SHP77 treated with DMSO at 0.1 percent for 48 hours (cell line): ENCODE measurements at places on chromosomes 2 and 18.
A peak's percentile ranks its signal among the peaks of the same experiment; 100 is the strongest.

DNA sequence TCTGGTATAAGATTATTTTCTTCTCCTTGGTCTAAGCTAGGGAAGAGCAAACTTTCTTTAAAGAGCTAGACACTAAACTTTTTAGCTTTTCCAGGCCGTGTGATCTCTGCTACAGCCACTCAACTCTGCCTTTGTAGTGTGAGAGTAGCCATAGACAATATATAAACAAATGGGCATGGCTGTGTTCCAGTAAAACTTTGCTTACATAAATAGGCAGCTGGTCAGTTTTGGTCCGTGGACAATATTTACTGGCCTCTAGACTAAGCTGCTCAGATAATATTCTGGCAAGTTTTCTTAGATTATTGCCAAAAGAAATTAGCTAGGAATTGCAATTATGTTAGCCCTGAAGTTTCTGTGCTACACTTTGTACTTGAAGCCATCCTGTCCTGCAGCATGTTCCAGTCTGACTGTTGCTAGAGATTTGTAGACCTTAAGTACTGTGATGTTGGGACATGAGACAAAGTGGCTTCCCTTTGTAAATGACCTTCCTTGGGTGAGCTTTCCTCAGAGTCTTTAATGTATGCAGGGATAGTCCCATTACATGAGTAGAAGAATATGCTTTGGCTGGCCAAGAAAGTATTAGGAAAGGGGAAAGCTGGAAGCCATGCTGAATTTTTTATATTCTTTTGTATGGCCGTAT lies 126.9 kb downstream of the SOX11 start:
- no peak for DNase-seq

- DNase-seq = no peak
Observed at GRCh38 chr2:239499726-239500573, 99.1 kb upstream of the HDAC4 start.

DNA sequence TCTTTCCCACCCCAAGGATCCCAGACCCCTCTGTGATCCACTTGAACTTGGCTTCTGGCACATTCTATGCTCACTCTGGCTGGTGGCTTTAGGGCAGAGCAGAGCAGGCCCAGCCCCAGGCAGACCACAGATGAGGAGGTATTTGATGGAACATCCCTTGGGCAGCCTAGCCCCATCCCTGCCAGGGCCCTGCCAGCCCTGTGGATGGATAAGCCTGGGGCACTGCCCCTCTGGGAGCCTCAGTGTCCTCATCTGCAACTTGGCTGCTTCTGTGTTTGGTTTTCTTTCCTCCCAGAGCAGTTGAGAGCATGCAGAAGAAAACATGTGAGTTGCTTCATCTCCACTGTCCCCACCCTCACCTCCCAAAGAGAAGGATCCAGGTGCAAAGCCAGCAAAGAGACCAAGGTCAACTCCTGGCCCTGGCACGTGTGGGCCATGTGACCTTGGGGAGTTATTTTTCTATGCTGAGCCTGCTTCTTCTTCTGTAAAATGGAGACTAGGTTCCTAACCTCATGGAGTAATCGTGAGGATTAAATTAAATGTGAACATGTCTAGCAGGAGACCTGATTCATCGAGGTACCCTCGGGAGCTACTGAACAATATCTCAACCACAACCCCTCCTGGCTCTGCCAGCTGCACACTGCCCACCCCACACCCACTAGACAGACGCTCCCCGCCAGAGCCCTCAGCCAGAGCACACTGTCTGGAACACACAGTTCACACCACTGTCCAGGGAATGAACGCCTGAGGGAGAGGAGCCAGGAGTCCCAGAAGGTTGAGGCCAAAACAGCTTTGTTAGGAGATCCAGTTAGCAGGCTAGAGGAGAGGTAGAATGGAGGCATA lies 14.6 kb upstream of the TNS1 start:
- no peak for DNase-seq

GRCh38 chr2:11989354-11989703 lies 242.9 kb downstream of the LPIN1 start:
- no peak for DNase-seq

DNA sequence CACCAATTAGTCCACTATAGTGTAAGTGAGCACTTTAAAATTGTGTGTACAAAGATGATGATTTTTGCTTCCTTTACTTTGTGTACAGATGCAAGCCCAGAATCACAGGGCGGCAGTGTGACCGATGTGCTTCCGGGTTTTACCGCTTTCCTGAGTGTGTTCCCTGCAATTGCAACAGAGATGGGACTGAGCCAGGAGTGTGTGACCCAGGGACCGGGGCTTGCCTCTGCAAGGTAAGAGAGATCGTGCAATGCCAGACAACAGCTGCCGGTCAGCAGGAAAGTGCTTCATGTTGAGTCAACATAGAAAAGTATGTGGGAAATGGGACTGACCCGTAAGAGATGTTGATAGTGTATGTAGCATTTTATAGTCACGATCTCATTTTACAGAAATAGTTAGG lies 156.8 kb upstream of the TTC39C start:
- peak; percentile 76 for DNase-seq

GRCh38 chr2:217743966-217744761 lies 258.6 kb downstream of the TNS1 start:
- DNase-seq = no peak

DNA sequence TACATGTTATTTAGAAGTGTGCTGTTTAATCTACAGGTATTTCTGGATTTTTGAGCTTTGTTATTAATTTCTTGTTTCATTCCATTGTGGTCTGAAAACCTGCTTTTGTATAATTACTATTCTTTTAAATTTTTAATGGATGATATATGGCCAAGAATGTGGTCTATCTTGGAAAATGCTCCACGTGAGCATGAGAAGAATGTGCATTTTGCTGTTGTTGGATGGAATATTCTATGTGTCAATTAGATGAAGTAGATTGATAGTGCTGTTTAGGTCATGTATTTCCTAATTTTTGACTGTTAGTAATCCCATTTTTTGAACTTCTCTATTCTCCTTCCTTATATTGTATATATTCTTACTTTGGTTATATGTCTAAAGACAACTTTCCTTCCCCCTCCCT lies 19.9 kb upstream of the TTN start:
- no peak for DNase-seq

DNA sequence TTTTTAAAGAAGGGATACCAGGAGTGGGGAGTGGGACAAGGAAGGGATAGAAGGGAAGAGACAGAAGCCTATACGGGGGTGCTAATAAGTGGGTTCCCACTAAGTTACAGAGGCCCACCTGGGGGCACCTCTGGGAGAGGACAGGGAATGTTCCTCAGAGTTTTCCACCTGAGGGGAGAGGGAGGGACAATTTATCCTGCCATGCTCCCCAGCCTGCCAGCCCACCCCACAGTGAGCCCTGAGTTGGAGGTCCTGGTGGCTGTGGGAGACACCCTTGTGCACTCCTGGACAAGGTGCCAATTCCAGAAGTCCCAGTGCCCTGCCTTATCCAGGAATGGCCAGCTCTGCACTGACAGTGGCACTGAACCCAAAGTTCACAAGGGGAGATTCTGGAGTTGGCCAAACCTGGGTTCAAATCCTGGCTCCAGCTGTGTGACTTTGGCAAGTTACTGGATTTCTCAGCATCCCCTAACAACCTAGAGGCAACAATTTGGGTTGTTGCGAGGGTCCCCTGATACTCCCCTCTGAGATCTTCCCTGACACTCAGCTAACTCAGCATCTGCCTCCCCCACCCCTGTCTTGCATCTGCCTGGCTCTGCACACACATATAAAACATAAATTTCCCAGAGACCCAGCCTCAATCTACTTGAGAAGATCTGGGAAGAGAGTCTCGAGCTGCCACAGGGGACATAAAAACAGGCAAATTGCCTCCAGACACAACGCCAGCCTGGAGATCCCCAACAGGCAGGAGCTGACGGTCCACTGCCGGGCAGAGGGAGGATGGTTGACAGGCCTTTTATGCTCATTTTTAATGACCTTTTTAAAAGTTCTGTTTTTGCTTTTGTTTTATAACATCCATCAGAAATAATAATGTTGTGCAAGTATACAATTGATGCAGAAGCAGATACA lies 98.7 kb upstream of the ST3GAL5 start:
- DNase-seq = no peak

DNA sequence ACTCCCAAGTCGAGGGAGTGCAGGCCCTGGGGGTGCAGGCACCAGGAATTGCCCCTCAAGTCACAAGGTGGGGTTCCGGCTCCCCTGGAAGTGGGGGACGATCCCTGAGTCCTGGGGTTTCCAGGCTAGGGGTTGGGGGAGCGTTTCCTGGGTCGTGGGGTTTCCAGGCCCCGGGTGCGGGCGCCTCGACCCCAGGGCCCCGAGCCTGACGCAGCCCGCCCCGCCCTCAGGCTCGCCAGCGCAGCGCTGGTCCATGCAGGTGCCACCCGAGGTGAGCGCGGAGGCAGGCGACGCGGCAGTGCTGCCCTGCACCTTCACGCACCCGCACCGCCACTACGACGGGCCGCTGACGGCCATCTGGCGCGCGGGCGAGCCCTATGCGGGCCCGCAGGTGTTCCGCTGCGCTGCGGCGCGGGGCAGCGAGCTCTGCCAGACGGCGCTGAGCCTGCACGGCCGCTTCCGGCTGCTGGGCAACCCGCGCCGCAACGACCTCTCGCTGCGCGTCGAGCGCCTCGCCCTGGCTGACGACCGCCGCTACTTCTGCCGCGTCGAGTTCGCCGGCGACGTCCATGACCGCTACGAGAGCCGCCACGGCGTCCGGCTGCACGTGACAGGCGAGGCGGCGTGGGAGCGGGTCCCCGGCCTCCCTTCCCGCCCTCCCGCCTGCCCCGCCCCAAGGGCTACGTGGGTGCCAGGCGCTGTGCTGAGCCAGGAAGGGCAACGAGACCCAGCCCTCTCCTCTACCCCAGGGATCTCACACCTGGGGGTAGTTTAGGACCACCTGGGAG lies 12.0 kb downstream of the SIGLEC15 start:
- DNase-seq = no peak

- DNase-seq = no peak
Observed at GRCh38 chr2:72708236-72708635, 117.6 kb downstream of the EXOC6B start.

DNA sequence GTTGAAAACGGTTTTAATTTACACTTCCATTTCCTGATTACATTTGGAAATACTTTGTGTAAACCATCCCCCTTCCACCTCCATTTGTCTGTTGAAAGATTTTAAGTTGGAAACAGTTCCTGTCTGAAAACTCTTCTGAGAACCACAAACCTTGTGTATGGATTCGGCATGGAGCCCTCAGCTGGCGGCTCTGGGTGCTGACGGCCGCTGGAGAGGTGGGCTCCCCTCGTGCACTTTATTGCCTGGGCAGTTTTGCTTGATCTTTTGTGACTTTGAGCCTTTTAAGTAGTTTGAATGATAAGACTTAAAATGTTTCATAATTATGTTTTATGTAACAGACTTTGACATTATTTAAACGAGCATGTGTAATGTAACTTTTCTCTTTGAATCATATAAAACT lies 11.1 kb downstream of the KLF11 start:
- no peak for DNase-seq

GRCh38 chr2:230457793-230458192 lies 41.8 kb downstream of the SP100 start:
- DNase-seq = no peak

DNA sequence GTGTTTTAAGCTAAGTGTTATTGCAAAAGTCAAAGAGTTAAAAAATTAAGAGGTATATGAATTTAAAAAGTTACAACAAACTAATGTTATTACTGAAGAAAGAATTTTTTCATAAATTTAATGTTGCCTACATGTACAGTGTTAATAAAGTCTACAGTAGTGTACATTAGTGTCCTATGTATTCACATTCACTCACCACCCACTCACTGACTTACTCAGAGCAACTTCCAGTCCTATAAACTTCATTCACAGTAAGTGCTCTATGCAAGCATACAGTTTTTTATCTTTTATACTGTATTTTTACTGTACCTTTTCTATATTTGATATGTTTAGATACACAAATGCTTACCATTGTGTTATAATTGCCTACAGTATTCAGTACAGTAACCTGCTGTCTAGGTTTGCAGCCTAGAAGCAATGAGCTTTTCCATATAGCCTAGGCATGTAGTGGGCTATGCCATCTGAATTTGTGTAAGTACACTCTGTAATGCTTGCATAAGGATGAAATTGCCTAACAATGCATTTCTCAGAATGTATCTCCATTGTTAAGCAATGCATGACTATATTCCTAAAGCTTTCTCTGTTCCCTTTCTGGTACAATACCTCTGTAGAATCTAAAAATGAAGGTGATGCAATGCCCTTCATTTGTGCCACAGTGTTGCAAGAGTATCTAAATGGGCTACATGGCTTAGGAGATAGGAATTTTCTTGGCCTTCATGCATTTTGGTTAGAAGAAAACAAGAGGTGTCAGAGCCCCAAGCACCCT lies 370.8 kb upstream of the NT5C1B start:
- no peak for DNase-seq

- no peak for DNase-seq
Observed at GRCh38 chr2:39778233-39778632, 825 bp downstream of the THUMPD2 start.

- DNase-seq = no peak
Observed at GRCh38 chr2:96092951-96093350, 23.4 kb downstream of the ADRA2B start.

DNA sequence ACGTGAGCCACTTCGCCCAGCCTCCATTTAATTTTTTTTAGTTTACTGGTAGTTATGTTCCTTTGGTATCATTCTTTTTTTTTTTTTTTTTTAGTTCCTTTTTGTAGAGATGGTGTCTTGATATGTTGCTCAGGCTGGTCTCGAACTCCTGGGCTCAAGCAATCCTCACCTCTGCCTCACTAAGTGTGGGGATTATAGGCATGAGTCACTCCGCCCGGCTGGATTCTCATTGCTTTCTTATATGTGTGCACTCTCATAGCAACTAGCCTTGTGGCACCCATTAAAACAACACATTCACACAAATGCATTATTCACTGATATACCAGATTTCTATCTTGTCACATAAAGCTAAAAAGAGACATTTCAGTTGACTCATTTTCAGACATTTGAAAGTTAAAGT lies 4.2 kb downstream of the TTC27 start:
- no peak for DNase-seq

- no peak for DNase-seq
Observed at GRCh38 chr2:111054791-111055691, 65.7 kb upstream of the BCL2L11 start.

DNA sequence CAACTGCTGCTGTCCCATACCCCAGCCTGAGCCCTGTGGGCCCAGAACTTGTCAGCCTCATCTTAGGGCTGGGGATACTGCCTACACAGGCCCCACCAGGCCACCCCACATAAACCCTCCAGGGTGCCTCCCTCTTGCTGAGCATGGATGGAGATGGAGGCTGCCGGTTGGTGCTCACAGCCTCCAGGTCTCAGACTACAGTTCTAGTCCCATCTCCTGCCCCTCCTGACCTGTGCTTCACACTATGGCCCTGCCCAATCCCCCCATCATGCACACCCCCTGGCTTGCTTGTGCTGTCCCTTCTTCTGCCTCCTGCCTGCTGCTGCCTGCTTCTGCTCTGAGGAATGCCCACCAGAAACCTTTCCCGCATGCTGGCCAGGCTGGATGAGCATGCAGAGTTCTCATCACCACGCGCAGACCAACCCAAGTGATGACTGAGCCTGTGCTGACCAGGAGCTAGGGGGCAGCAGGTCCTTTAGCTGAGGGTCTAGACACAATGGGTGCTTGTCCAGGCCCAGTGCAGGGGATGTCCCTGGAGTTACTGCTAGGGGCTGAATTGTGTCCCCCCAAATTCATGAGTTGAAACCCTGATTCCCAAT lies 138.4 kb upstream of the HS6ST1 start:
- DNase-seq = no peak

GRCh38 chr2:41965173-41965908 lies 82.5 kb upstream of the PKDCC start:
- no peak for DNase-seq
